Endodermal cell (in vitro differentiated cells): ENCODE measurements at places on chromosomes 4 and X. TPM values are rescaled to one million over a fixed set of nuclear protein-coding genes. Genes with fewer than 3 reads are reported as not detected.

GRCh38 chr4:101175896-101176676, 171.2 kb downstream of the PPP3CA start:
- no peaks in the 10 kb centered on the region for H3K36me3 ChIP-seq
- no peak overlapping the region for H3K27ac ChIP-seq
- peak; percentile 51 for DNase-seq
- H3K27me3 ChIP-seq: no peaks in the 10 kb centered on the region
- H3K4me1 ChIP-seq: peaks cover 5% of the 10 kb centered on the region
- no peak overlapping the region for H3K4me3 ChIP-seq

Gene MAB21L2
- 0.09 TPM in 1 of 2 replicates, not detected in the other for total RNA-seq

DNA sequence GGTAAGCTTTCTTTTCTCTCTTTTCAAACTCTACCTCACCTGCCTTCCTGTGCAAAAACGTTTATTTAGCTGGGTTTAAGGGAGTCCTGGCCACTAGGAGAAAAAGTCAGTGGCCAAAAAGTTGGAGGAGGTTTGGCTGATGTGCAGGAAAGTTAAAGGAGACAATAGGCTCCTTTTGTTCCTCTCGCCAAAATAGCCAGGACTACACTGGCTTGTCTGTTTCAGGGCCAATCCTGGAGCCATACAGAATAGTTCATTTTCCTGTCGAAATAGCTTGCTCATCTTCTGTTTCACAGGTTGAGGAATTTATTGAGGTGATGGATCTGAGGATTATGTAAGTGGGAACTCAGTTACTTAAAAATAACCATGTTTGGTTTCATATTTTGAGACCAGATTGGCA, 423 bp downstream of the HEPH start:
- no peak for DNase-seq
- peaks cover 13% of the 10 kb centered on the region for H3K36me3 ChIP-seq
- H3K27me3 ChIP-seq: no peaks in the 10 kb centered on the region
- H3K4me1 ChIP-seq: no peaks in the 10 kb centered on the region
- peak overlapping the region; percentile 48 for H3K27ac ChIP-seq

Gene CAPN6
- total RNA-seq: 1.8 and 2.5 TPM in 2 replicates

DNA sequence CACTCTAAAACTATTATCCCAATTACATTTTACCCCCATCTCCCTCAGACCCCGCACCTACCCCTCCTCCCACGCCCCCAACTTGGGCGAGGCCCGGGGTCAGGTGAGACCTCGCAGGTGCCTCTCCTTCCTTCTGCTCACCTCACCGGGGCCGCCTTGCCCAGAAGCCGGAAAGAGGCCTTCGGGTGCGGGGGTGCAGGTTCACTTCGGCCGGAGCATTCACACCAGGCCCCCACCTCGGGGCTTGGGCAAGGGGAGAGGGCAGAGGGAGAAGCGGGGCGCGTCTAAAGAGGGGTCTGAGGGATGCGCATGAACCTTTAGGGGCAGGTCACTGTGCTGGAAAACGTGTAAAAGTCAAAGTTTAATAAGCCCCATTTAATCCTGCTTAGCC, 427 bp downstream of the ZNF182 start:
- peaks cover 12% of the 10 kb centered on the region for H3K36me3 ChIP-seq
- H3K27ac ChIP-seq: no peak overlapping the region
- H3K4me3 ChIP-seq: peak overlapping the region; percentile 86
- no peaks in the 10 kb centered on the region for H3K4me1 ChIP-seq
- H3K27me3 ChIP-seq: no peaks in the 10 kb centered on the region

DNA sequence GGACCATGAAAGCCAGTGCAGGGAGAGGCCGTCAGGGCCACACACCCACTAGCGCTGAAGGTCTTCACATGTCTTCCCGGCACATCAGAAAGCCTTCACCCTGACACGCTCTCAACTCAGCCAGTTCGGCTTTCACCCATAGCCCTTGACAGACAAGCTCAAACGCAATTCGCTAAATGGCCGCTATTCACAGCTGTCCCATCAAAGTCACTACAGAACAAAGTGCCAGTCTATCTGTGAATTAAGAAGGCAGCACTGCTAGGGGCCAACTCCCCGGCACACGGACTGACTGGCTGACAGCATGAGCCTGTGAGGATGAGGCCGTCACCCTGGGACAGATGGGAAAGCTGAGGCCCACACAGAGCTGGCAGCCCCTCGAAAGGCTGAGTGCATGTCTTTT, 45.7 kb downstream of the ACOX3 start:
- DNase-seq: no peak
- no peak overlapping the region for H3K4me3 ChIP-seq
- H3K27me3 ChIP-seq: no peaks in the 10 kb centered on the region
- H3K4me1 ChIP-seq: no peaks in the 10 kb centered on the region

- no peak overlapping the region for H3K4me3 ChIP-seq
- no peaks in the 10 kb centered on the region for H3K27me3 ChIP-seq
- H3K4me1 ChIP-seq: no peaks in the 10 kb centered on the region
- no peak overlapping the region for H3K27ac ChIP-seq
These were observed 1074.1 kb upstream of the SLIT2 start for GRCh38 chr4:19177616-19178015.

GRCh38 chrX:150362599-150363481, at the start of gene MAMLD1:
TSS of gene MAMLD1 (plus strand) at chrX:150363317. CDS start at chrX:150445517, 82,200 bp downstream.
- peak within 1 kb of the TSS; percentile 71 for H3K4me3 ChIP-seq
- H3K27ac ChIP-seq: no peak within 1 kb of the TSS
- H3K36me3 ChIP-seq: no peaks in the 10 kb centered on the region
- peak; percentile 71 for DNase-seq
- H3K4me1 ChIP-seq: no peaks in the 10 kb centered on the region
- H3K27me3 ChIP-seq: peaks cover 57% of the 10 kb centered on the region

Gene IL2
- not detected in 2 replicates for total RNA-seq

Gene SHROOM4
- 14.8 and 17.7 TPM in 2 replicates for total RNA-seq

Gene UGT2B15
- total RNA-seq: not detected in 3 replicates

GRCh38 chrX:12580548-12580947, 210.7 kb upstream of the PRPS2 start:
- H3K4me1 ChIP-seq: no peaks in the 10 kb centered on the region
- no peaks in the 10 kb centered on the region for H3K27me3 ChIP-seq
- no peak overlapping the region for H3K4me3 ChIP-seq
- no peaks in the 10 kb centered on the region for H3K36me3 ChIP-seq
- DNase-seq: no peak
- no peak overlapping the region for H3K27ac ChIP-seq

Gene GRID2
- total RNA-seq: 40.4 to 53.1 TPM (median 41.7 TPM) in 3 replicates

Gene RBM46
- total RNA-seq: 1.1 and 1.9 TPM in 2 replicates

GRCh38 chr4:159016593-159017024, 86.3 kb upstream of the RAPGEF2 start:
- DNase-seq: peak; percentile 88
- H3K27ac ChIP-seq: no peak overlapping the region
- H3K36me3 ChIP-seq: no peaks in the 10 kb centered on the region
- H3K4me3 ChIP-seq: no peak overlapping the region
- peaks cover 67% of the 10 kb centered on the region for H3K27me3 ChIP-seq
- peaks cover 3% of the 10 kb centered on the region for H3K4me1 ChIP-seq

GRCh38 chr4:71830-72229, 18.7 kb downstream of the ZNF595 start:
- H3K4me3 ChIP-seq: peak overlapping the region; percentile 67
- H3K27me3 ChIP-seq: no peaks in the 10 kb centered on the region
- no peak for DNase-seq

Gene HOPX
- not detected in 3 replicates for total RNA-seq

DNA sequence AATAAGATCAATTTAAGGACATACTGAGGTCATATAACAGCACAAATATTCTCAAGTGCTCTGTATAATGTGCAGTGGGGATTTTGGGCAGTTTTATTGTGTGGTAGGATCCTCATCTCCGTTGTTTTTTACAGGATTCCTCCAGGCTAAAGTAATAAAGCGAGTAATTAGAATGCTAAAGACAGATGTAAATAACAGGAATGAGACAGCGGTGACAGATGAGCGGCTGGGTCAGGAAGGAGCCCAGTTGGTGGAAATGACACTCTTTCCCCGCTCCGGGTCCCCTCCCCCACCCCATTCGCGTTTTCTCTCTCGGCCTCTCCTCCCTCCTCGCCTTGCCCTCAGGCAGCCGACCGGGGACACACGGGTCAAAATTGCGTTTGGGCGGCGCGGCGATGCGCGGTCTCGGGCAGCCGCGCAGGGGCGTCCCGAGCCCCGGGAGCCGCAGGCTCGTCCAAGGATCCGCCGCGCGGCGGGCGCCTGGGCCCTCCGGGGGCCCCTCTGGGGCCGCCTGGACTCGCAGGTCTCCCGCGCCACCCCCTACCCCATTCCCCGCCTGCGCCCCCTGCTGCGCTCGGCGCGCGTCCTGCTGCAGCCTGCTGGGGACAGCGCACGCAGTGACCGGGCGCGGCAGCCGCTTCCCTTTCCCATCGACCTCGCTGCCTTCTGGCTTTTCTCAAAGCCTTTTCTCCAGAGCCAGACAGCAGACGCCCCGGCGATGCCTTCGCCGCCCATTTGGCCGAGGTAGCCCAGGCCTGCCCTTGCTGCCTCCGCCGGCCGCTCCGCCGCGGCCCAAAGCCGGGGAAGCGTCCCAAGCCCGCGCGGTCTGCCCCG, 16.2 kb downstream of the POU4F2 start:
- peaks cover 95% of the 10 kb centered on the region for H3K27me3 ChIP-seq
- peak overlapping the region; percentile 71 for H3K4me3 ChIP-seq
- H3K27ac ChIP-seq: peak overlapping the region; percentile 62
- no peaks in the 10 kb centered on the region for H3K4me1 ChIP-seq

DNA sequence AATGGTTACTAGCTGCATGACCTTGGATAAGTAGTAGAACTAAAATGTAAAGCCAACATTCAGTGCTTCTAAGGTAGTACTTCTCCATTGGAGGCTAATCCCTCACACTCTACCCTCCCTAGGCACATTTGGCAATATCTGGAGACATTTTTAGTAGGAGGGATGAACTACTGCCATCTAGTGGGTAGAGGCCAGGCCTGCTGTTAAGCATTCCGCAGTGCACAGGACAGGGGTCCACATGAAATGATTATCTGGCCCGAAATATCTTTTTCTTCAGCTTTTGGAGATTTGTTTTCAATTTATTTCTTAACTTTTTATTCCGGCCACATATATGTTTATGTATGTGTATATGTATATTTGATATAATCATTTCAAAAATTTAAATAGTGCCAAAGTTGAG, 36.0 kb upstream of the SPANXC start:
- DNase-seq: peak; percentile 68
- no peaks in the 10 kb centered on the region for H3K4me1 ChIP-seq
- no peak overlapping the region for H3K4me3 ChIP-seq
- H3K27me3 ChIP-seq: no peaks in the 10 kb centered on the region

DNA sequence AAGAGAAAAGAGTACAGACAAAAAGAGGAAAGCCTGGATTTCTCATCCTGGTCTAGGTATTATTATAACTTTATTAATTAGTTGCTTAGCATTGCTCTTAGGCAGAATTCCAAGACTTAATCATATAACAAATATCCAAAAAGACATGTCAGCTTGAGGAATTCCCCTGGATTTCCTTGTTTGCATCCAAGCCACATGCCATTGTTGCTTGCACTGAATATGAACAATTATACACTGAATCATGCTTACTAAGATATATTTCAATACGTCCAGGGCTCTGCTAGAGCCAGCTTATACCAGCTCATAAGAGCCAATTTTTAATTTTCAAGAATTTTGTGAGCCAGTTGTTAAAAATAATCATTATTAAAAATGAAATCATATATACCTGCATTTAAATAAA, 5.5 kb upstream of the TLR10 start:
- no peaks in the 10 kb centered on the region for H3K27me3 ChIP-seq
- H3K36me3 ChIP-seq: no peaks in the 10 kb centered on the region
- no peak overlapping the region for H3K4me3 ChIP-seq
- H3K27ac ChIP-seq: no peak overlapping the region
- DNase-seq: no peak

Gene LINC00632
- total RNA-seq: 145 and 168 TPM in 2 replicates

GRCh38 chr4:118950224-118950623, 61.6 kb downstream of the SYNPO2 start:
- H3K36me3 ChIP-seq: no peaks in the 10 kb centered on the region
- H3K4me3 ChIP-seq: no peak overlapping the region
- H3K27ac ChIP-seq: no peak overlapping the region
- H3K4me1 ChIP-seq: no peaks in the 10 kb centered on the region
- no peak for DNase-seq
- no peaks in the 10 kb centered on the region for H3K27me3 ChIP-seq
